SK-N-SH (cell line): ENCODE measurements at places on chromosomes 3 and 15. TPM values are rescaled to one million over a fixed set of nuclear protein-coding genes. Genes with fewer than 3 reads are reported as not detected.
A peak's percentile ranks its signal among the peaks of the same experiment; 100 is the strongest.

DNA sequence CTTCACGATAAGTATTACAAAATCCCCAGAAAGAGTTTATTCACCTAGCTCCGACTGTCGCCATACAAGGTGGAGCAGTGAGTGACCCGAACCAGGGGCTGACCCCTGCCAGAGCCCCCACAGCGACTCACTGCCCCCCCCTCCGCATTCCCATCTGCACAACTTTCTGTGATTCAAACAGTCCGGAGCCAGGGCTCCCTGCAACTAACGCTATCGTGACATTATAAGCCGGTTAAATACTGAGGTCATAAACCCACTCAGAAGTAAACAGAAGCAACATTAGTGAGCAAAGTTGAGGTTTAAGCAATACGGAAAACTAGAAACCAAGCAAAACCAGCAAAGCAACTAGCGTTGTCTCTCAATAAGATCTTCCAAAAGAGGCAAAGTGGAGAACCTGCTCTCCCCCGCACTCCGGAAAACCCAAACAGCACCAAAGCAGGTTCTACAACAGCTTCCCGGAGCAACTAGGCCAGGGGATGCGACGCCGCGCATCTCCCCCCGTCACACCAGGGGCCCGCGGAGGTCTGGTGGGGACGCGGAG is 642 bp downstream of the SCAP start:
- DNase-seq = peak; percentile 50

DNA sequence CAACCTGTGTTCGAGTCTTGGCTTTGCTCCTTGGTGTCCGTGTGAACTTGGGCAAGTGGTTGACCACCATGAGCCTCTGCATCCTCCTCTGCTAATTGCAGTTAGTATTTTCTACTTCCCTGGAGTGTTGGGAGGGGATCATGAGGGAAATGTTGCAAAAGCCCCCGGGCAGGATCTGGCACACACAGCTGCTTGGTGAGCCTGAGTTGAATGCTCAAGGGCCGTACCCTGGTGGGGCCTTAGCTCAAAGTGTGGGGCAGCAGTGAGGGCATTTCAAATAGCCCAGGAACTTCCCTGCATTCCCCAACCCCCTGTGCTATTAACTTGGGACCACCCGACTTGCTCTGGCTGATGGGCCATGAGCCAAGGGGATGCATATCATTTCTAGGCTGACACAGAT is 94.9 kb upstream of the SLC6A11 start:
- no peak for DNase-seq

DNA sequence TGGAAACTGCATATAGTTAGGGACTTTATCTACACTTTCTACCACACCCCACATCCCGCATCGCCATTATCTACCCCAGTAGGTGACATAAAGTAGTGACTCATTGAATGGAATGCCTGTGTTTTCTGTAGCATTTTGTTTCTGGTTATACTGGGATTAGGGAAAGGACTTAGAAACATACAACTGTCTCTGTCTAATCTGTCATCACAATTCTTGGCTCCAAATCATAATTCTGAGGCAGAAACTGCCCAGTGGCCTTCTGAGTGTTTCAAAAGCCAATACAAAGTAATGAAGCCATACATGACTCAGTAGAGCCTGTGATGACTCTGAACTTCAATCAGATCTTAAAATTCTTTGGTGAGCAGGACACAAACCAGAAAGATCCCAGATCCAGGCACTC is 115.7 kb upstream of the CHRM5 start:
- no peak for DNase-seq

DNA sequence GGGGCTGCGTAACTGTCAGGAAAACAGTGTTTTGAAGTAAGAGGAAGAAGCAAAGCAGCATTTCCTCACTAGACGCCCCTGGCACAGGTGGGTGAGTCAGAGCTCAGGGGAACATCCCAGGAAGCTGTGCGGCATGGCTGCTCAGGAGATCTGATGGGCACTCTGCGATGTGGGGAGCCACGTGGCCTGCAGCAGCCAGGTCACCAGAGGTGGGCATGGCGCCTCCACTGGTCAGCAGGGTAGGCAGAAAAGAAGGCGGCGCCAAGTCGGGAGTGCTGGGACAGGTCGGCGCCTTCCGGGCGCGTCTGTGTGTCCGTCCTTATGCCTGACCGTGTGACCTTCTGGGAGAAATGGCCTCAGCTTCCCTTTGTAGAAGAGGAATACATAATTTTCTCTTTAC is 249.9 kb upstream of the ST8SIA2 start:
- DNase-seq = no peak

DNA sequence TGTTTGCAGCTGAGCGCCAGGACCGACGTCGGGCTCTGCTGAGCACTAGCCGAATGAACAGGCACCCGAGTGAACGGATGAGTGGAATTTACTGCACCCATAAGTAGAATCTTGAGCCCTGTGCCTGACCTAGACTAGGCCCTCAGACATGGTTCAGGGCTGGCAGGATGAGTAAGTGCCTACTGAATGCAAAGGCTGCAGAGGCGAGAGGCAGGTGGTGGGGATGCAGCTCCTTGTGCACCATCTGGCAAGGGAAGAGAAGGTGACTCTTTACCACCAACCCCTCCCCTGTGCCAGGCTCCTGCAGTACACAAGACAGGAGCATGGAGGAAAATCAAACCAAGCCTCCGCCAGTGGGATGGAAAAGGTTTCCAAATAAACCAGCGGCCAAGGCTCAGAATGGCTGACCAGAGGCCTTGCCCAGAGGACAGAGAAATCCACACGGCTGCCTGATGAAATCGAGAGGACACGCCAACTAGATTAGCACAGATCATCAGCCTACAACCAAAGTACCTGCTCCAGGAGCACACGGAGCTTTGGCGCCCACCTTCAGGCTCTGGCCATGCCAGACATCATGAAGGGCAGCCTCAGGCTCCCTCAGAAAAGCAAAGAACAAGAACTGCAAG is 141.7 kb upstream of the IQSEC1 start:
- DNase-seq = no peak

Gene TRA2B
- polyA plus RNA-seq = 192 and 212 TPM in 2 replicates

Gene ARHGAP31
- polyA plus RNA-seq = 4.4 and 7.7 TPM in 2 replicates

- no peak for DNase-seq
These were observed 168.4 kb upstream of the CCDC54 start for GRCh38 chr3:107208796-107209195.

Gene CFAP44
- polyA plus RNA-seq = 2.3 and 3.7 TPM in 2 replicates

DNA sequence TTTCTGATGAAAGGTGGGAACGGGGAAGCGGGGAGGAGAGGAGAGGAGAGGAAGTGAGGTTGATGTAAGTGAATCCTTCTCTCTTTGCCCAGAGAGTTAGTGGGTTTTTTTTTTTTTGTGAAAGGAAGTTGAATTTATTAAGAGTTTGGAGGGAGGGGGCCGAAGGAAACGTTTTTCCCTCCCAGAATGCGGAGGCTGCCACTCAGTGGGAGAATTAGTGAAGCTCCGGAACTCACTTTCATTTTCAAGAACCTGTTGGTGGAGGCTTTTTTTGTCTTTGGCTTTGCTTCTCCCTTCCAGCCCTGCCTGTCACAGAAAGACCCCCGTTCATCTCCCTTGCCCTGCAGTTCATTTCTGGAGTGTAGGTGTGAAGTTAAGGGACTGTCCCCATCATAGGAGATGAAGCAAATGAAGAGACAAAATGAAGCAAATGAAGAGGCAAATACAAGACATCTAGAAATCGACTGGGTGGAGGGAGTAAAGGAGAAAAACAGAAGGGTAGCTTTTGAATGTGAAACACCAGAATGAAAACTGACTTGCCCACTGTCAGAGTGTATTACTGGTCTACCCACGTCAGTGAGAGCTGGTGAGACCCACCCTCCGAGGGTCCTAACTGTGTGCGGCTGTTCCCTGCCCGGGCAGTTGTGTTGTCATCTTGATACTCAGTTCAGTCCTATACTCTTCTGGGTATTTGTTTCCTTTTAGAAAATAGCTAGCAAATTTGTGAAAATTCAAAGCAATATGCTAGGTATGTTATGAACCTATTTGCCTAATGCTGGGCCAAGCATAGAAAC is 91.5 kb downstream of the ITPR1 start:
- no peak for DNase-seq

Gene DNAJA4
- polyA plus RNA-seq = 0.02 and 0.03 TPM in 2 replicates

GRCh38 chr3:127034195-127034989 is 51.5 kb downstream of the PLXNA1 start:
- no peak for DNase-seq

Gene EPHB1
- 0.84 and 1.2 TPM in 2 replicates for polyA plus RNA-seq

DNA sequence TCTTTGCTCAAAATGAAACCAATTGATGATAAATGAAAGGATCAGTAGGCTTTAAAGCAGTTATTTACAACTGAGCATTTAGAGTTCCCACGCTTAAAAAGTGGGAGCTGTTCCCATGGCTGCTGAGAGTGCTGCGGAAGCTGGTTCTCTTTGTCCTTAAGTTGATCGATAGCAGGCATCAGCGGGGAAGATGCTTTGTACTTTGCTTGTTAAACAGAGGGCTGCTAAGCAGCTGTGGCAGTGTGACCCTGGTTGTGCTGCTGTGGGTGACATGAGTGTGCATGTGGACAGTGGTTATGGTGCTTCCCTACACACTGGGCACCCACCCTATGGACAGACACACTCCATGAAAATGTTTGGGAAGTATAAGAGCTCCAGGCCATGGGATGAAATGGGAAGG is 96.3 kb downstream of the PTPRG start:
- DNase-seq = no peak

- no peak for DNase-seq
These were observed 55.1 kb downstream of the TAMM41 start for GRCh38 chr3:11791339-11792200.

Gene GCSAM
- polyA plus RNA-seq = not detected in 2 replicates

DNA sequence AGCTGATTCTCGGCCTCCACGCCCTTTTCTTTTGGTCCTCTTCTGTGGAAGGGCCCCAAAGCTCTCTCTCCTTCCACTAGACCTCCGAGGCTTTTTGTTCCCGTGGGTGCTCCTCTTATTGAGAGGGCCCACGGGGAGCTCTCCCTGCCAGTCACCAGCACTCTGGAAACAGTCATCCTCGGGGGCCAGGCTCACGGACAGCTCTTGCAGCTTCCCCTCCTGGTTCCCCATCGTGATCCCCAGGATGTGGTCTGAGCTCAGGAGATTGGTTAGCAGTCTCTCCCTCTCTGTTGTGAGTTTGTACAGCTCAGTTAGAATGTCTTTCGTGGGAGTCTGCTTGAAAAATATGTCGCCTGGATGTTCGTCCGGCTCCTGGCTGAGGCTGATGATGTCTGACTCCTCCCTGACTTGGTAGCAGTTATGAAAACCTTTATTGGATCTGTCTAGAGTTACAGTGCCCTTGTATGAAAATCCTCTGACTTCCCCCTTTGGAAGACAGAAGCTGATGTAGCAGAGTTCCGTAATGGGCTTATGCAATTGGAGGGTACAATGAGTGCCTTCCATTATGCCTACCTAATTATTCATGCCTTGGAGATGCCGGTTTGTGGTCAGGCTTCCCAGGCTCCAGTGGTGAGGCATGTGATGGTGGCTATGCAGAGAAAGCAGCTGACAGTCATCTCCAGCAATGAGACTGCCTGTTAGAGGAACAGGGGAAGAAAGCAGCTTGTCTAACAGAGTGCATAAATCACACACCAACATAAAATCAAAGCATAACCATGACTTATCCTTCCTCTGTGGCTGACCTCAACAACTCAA is 40.0 kb downstream of the FMN1 start:
- no peak for DNase-seq

GRCh38 chr3:121514496-121514895 is 31.3 kb downstream of the POLQ start:
- no peak for DNase-seq

Gene MYRIP
- 1.1 and 1.2 TPM in 2 replicates for polyA plus RNA-seq

GRCh38 chr3:23421811-23422516 is 218.8 kb downstream of the UBE2E2 start:
- DNase-seq = no peak

- no peak for DNase-seq
These were observed 95.3 kb downstream of the FMN1 start for GRCh38 chr15:33099213-33099612.

- DNase-seq = no peak
These were observed 248.8 kb upstream of the ADAMTS9 start for GRCh38 chr3:64936556-64936955.

DNA sequence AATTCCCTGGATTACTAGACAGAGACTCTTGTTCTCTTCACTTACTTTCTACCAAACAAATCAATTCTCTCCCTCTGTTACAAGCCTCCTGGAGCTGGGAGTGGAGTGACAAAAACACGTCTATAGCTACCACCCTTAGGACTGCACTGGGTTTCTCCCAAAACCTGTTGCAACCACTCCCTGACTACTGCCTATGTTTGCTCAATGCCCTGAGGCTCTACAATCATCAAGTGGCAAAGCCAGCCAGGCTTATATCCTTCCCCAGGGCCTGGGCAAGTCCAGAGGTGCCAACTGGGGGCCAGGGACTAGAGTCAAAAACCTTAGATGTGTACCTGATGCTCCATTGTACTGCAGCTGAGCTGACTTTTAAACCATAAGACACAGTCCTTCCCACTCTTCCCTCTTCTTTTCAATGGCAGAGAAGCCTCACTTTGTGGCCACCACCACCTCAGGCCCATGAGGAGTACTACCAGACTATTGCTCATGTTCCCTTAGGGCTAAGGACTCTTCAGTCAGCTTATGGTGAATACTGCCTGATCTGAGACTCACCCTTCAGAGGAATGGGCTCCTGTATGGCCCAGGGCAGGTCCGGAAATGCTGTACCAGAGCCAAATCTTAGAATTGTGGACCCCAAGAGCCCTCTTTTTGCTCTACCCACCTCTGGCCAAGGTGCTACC is 125.4 kb upstream of the PLCL2 start:
- DNase-seq = no peak

Gene ACSBG1
- polyA plus RNA-seq = under 0.01 and 0.02 TPM in 2 replicates

GRCh38 chr3:101182734-101183133 is 137.6 kb downstream of the IMPG2 start:
- DNase-seq = no peak

DNA sequence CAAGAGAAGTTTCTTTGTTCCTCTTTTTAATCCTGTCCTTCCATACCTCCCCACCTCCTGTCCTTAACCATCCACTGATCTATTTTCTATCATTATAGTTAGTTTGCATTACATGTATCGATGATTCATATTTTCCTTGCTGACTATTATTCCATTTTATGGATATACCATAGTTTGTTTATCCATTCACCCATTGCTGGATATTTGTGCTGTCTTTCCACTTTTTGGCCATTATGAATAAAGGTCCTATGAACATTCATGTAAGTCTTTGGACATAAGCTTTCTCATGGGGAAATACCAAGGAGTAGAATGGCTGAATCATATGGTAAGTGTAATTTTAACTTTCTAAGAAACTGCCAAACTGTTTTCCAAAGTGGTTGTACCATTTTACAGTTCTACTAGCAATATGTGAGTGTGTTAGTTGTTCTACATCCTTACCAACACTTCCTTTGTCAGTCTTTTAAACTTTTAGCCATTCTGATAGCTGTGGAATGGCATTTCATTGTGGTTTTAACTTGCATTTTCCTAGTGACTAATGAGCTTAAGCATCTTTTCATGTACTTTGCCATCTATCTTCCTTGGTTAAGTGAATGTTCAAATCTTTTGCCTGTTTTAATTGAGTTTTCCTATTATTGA is 11.7 kb downstream of the ATP6V1A start:
- DNase-seq = no peak
